GF-D8 (cell line): ENCODE measurements at places on chromosomes 11 and 22.

DNA sequence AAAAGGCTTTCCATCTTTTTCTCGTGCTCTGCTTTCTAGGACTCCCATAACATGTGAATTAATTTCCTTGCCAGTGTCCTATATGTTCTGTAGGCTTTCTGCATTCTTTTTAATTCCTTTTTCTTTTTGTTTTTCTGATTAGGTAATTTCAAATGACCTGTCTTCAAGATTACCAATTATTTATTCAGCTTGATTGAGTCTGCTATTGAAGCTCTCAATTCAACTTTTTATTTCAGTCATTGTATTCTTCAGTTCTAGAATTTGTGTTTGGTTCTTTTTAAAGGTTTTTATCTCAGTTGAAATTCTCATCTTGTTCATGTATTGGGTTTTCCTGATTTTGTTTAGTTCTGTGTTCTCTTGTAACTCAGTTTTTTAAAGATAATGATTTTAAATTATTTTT lies 14.5 kb downstream of the PATE3 start:
- no peak for DNase-seq

- peak; percentile 63 for DNase-seq
Observed at GRCh38 chr11:62680825-62681240, 2.0 kb upstream of the UBXN1 start.

DNA sequence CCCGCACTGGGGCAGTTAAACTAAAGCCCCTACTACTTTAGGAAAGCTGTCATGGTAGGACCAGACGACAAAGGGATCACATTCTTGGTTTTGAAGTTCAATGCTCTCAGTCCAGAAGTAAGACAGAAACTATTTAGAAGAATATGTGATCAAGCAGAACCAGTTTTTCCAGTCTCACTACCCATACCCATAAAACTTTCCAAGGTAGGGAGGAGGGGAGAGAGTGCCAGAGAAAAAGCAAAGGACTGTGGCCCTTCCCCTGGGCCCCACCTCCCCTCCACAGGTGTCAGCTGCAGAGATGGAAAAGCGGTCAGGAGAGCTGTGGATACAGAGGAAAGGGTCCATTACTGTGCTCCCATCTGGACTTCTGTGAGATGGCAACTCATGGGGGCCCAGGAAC lies 587.1 kb downstream of the SOX6 start:
- no peak for DNase-seq

- DNase-seq, result no peak
Observed at GRCh38 chr11:129694538-129694937, 121.1 kb upstream of the TMEM45B start.

DNA sequence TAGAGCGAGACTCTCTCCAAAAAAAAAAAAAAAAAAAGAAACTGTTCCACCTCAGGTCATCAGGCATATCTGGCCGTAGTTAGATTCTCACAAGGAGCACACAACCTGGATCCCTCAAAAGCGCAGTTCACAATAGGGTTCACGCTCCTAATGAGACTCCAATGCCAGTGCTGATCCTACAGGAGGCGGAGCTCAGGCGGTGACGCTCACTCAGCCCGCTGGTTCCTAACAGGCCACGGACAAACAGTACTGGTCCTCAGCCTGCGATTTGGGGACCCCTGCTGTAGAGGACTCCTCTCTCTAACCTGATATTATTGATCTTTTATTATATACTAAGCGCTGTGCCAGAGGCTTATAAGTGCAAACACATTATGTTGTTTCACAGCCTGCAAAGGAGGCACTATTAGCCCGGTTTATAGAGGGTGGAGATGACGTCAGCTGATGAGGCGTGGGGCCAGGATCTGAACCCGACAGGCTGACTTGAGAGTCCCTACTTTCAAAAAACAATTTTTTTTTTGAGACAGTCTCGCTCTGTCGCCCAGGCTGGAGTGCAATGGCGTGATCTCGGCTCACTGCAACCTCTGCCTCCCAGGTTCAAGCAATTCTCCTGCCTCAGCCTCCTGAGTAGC lies 4.9 kb upstream of the MAFF start:
- no peak for DNase-seq

- DNase-seq, result no peak
Observed at GRCh38 chr22:43047605-43048004, 32.7 kb upstream of the PACSIN2 start.

DNA sequence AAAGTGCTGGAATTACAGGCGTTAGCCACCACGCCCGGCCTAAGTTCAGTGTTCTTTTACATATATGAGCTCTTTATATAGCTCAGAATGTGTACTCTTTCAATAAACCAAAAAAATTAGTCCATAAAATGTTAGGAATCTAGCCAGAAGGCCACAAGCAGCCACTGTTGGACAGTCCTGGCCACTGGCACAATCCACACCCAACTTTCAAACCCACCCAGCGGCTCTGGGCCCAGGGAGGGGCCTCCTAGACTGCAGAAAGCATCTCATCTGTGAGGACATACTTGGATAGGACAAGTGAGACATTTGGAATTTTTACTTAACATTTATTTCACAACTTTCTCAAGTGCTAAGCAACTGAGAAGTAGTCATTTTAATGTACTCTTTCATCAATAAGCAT lies 6.4 kb downstream of the PACSIN2 start:
- no peak for DNase-seq

GRCh38 chr11:23869671-23870070 lies 627.2 kb upstream of the LUZP2 start:
- DNase-seq, result no peak

DNA sequence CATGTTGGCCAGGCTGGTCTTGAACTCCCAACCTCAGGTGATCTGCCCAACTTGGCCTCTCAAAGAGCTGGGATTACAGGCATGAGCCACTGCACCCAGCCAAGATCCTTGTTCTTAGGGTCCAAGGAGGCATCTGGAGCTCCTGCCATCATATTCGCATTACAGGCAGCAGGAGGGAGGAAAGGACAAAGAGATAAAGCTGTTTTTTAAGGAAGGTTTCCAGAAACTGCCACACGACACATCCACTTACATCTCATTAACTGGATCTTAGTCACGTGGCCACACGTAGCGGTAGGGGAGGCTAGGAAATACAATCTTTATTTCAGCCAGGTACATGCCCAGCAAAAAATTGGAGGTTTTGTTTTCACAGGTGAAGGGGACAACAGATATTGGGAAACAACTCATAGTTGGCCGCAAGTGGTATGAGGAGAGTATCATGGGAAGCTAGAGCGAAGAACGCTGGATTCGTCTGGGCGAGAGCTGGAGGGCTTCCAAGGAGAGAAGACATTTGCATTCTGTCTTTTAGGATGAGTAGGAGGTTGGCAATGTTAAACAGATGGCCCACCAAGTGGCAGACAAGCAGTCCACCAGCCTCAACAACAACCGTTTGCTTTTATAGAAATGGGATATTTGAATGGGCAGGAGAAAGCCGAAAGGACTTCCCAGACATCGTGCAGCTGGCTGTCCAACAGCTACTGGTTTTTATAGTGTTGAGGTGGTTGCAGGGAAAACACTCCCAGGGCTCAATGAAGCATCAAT lies 39.2 kb upstream of the DMC1 start:
- no peak for DNase-seq

DNA sequence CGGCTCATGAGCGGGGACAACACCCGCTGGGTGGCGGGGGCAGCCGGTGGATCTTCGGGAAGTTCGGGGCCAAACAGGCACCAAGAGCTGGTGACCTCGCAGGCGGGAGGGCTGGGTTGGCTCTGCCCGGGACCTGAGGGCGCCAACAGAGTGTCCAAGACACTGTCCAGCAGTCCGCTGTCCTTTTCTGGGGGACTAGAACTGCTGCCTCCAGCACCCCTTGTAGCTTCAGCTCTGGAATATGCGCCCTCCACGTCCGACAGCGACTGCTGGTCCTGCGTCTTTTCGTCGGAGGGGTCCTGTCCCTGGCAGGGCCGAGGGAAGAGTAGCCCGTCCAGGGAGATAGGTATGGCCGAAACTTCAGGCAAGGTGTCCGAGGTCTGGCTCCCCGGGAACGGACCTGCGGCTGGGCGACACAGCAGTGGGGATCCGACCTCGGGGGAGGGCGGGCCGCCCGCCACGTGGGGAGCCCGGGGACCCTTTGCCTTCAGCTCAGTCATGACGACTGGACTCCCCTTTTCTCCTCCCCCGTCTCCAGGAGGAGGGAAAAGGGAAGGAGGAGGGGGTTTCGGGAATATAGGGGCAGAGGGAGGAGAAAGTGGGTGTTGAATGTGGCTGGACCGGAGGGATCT lies 926 bp downstream of the PGR start:
- no peak for DNase-seq

- no peak for DNase-seq
Observed at GRCh38 chr11:40183073-40184064, 1276.1 kb downstream of the LRRC4C start.

DNA sequence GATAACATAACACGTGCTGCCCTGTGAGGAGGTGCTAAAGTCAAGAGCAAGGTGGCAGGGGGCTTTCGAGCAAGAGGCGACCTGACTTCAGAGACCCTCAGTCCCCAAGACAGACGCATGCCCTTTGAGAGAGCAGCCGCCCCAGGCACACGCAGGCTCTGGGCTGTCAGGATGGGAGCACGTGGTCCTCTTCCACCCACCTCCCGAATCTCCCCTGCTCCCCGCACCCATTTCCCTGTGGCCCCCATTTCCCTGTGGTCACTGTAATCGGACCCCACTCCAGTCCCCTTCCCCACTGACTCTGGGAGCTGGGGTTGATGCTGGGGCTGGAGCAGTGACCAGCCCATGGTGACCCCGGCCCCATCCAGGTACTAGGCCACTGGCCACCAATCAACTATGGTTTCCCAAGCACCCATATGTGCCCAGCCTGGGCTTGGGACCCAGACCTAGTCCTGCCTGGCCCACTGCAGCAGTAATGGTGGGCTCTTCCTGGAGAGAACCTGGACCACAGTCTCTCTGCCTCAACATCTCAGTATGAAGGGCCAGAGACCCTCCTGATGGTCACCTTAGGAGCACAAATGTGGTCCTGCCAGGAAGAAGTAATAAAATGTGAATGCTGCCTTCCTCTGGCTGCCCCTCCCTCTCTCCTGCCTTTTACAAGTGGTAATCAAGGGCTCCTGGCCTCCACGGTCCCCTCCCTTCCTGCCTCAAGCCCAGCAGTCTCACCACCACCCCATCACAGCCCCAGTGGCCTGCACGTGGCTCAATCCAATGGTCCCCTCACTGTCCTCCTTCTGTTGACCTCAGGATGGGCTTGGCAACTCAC lies 39.0 kb downstream of the IGLL5 start:
- no peak for DNase-seq

DNA sequence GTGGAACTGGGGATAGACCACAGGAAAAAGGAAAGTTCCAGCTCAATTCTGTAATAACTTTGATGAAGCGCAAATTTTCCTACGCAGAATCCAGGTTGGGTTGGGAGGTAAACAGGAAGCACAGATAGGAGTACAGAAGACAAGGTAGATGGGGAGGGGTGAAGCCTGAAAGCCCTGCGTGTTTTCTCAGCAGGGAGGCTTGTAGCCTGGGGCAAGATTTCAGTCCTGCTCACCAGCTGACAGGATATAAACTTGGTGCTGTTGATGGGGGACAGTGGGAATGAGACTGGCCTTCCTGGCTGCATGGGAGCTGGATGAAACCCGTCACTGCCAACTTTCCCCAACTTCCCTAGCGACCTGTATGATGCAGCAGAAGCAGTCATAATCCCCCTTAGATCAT lies 114.9 kb downstream of the ARHGAP32 start:
- no peak for DNase-seq

- DNase-seq, result no peak
Observed at GRCh38 chr11:118247041-118247440, 5.1 kb downstream of the MPZL3 start.
